ENCODE measurements at places on chromosomes 11 and 22. TPM values are rescaled to one million over a fixed set of nuclear protein-coding genes. Genes with fewer than 3 reads are reported as not detected.

- H3K36me3 ChIP-seq: peaks cover 40% of the 10 kb centered on the region
- H3K4me3 ChIP-seq: peak overlapping the region; percentile 70
- DNase-seq: no peak
These were observed 15.4 kb upstream of the CASTOR1 start for GRCh38 chr22:30304495-30305244.

- no peak overlapping the region for H3K4me3 ChIP-seq
- H3K4me1 ChIP-seq: no peaks in the 10 kb centered on the region
- no peaks in the 10 kb centered on the region for H3K27me3 ChIP-seq
These were observed 706.9 kb downstream of the METTL15 start for GRCh38 chr11:28815110-28815509.

DNA sequence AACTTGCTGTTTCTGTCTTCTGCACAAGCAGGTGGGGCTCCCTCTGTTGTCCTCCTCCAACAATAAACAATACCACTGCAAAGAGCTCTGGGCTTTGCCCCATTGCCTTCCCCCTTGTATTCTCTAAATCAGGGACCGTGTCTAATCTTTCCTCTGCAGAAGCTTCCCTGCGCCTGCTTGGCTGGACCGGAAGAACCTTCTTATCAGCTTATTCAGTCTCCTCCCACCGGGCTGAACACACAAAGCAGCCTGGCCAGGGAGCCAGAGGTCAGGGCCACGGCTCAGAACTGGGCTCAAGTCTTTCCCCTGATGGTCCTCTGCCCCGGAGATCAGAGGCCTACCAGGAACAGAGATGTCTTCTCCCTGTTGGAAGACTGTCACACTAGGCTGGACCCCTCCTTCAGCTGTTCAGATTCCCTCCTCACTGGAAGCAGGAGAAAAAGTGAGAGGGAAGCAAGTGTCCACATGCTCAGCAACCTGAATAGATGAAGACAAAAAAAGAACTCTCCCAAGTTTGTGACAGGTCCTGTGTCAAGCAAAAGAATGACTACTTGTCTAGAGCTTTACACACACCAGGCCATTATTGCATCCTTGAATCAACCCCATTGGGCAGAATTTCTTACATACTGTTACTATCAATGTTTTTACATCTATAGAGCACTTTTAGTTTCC is 63.7 kb downstream of the RAB30 start:
- H3K4me3 ChIP-seq: peak overlapping the region; percentile 61
- peaks cover 47% of the 10 kb centered on the region for H3K4me1 ChIP-seq
- DNase-seq: no peak
- no peaks in the 10 kb centered on the region for H3K27me3 ChIP-seq

- H3K4me1 ChIP-seq: peaks cover 7% of the 10 kb centered on the region
- DNase-seq: no peak
- peaks cover 20% of the 10 kb centered on the region for H3K36me3 ChIP-seq
- no peaks in the 10 kb centered on the region for H3K27me3 ChIP-seq
- H3K27ac ChIP-seq: no peak overlapping the region
- no peak overlapping the region for H3K4me3 ChIP-seq
These were observed 15.1 kb downstream of the CDPF1 start for GRCh38 chr22:46234969-46235368.

The MMP27 gene
- total RNA-seq: not detected

- no peak overlapping the region for H3K27ac ChIP-seq
- H3K4me3 ChIP-seq: peak overlapping the region; percentile 76
- peaks cover 46% of the 10 kb centered on the region for H3K27me3 ChIP-seq
- peaks cover 11% of the 10 kb centered on the region for H3K4me1 ChIP-seq
- DNase-seq: no peak
These were observed 33.1 kb downstream of the EIF3F start for GRCh38 chr11:8020244-8020597.

DNA sequence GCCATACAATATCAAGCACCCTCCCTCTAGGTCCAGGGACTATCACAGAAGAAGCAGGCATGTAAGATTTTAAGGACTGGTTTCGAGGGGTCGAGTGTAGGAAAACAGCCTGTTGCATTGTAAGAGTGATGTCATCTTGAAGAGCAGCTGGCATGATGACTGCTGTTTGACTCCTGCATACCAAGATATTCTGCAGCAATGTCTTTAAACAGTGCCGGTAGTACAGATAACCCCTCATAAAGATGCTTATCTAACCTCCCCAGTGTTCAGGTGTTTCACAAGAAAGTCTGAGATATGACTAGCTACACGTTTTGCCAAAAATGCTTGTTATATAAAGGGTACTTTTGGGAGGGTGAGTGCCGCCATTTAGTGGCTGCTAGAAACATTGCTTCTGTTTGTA is 12.0 kb downstream of the FAM111A start:
- no peaks in the 10 kb centered on the region for H3K27me3 ChIP-seq
- H3K4me3 ChIP-seq: no peak overlapping the region
- peaks cover 36% of the 10 kb centered on the region for H3K4me1 ChIP-seq
- no peak for DNase-seq
- H3K36me3 ChIP-seq: peaks cover 44% of the 10 kb centered on the region
- H3K27ac ChIP-seq: no peak overlapping the region

DNA sequence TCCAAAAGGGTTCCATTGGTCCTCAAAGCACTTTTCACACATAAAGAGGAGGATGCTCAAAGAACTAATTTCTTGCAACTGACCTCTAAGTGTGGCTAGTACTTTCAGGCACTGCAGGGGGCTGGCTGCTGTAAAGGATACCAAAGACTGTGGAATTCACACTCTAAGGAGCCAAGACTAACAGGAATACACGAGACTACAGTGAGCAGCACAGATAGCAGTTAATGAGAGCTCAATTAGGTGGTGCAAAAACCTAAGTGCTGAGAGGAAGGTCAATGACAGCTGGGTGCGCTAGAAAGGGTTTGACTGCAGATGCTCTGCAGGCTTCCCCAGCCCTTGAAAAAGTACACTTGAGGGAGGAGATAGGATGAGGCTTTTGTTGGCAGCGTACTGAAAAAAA is 124.3 kb upstream of the NTM start:
- H3K4me3 ChIP-seq: no peak overlapping the region
- H3K4me1 ChIP-seq: no peaks in the 10 kb centered on the region
- no peaks in the 10 kb centered on the region for H3K36me3 ChIP-seq
- no peak overlapping the region for H3K27ac ChIP-seq
- peaks cover 18% of the 10 kb centered on the region for H3K27me3 ChIP-seq
- no peak for DNase-seq

GRCh38 chr11:122028545-122028944 is 87.5 kb downstream of the BLID start:
- no peaks in the 10 kb centered on the region for H3K36me3 ChIP-seq
- H3K4me1 ChIP-seq: no peaks in the 10 kb centered on the region
- no peak for DNase-seq
- H3K4me3 ChIP-seq: no peak overlapping the region
- H3K27me3 ChIP-seq: no peaks in the 10 kb centered on the region

DNA sequence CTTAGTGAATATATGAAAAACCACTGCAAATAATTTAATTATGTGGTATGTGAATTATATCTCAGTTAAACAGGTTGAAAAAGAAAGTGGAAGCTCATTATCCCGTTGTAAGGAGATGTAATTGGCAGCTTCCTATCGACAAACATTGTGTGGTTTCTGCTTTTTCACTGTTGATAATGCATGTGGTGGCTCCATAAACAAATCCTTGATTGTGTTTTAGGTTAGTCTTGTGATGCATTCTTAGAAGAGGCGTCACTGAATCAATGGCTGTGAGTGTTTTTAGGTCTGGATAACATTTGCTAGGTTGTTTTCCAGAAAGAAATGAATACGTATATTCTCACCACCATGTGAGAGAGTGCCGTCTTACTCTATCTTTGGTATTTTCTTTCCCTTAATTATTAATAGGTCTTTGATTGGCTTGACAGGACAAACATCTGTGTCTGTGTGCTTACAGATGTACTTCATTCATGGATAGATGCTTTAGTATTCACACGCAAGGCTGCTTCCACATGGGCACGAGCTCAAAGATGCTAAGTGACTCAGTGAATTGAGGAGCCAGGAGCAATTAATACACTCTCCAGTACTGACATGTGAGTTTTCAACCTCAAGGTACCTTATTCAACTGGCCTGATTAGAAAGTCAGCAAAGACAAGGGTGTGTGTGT is 166.7 kb downstream of the TBC1D22A start:
- no peak overlapping the region for H3K4me3 ChIP-seq
- no peak for DNase-seq
- peaks cover 1% of the 10 kb centered on the region for H3K4me1 ChIP-seq
- peaks cover 7% of the 10 kb centered on the region for H3K36me3 ChIP-seq
- H3K27me3 ChIP-seq: no peaks in the 10 kb centered on the region
- no peak overlapping the region for H3K27ac ChIP-seq

Data from activated T-helper 2 cell treated with anti-CD3 and anti-CD28 coated beads, Interferon-gamma antibody, Interleukin-2, Interleukin-4, amounts not matched to agents 10 μg/mL and 5 μg/mL and 100 μg/mL, durations not matched to agents 14 hours and 24 hours and 36 hours (primary cell).